Stimulated activated CD4-positive, alpha-beta T cell treated with anti-CD3 and anti-CD28 coated beads, Interleukin-1b, Interleukin-23, amount 100 ng/mL, for 1 hour (primary cell): ENCODE measurements at places on chromosomes 5 and 9.

GRCh38 chr9:133769511-133770075 is 31.4 kb upstream of the SARDH start:
- DNase-seq, result no peak

GRCh38 chr5:37603072-37603471 is 224.0 kb downstream of the WDR70 start:
- no peak for DNase-seq

DNA sequence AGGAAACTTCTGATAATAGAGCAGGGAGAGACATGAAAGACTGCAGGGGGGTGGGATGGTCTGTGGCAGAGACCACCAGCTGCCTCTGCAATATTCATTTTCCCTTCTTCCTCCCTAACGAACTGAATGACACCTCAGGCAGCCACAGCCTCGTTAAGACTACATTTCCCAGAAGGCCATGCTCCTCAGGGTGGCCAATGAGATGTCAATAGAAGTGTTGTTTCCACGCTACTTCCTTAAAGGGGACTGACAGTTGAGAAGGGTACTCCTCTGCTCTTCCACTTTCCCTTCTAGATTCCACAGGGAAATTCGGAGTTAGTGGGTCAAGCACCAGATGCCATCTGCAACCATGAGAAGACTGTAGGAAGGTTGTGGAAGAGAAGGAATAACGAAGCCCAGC is 52.0 kb upstream of the DAPK1 start:
- no peak for DNase-seq

DNA sequence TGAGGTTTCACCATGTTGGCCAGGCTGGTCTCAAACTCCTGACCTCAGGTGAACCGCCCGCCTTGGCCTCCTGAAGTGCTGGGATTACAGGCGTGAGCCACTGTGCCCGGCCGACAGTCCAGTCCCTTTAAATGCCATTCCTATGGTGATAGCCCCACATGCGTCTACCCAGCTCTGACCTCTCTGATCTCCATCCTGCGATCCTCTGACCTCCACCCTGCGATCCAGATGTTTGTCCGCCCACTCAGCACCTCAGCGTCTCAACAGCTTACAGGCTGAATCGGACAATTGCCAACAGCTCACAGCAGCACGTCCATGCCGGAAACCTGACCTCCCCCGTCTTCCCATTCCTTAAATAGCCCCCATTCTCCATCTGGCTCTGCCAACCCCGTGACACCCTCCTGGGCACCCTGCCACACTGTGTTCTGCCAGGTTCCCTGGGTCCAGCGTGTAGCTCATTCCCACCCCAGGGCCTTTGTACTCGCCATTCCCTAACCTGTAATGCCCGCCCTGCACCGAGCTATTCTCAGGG is 44.0 kb upstream of the RNU6ATAC start:
- no peak for DNase-seq

DNA sequence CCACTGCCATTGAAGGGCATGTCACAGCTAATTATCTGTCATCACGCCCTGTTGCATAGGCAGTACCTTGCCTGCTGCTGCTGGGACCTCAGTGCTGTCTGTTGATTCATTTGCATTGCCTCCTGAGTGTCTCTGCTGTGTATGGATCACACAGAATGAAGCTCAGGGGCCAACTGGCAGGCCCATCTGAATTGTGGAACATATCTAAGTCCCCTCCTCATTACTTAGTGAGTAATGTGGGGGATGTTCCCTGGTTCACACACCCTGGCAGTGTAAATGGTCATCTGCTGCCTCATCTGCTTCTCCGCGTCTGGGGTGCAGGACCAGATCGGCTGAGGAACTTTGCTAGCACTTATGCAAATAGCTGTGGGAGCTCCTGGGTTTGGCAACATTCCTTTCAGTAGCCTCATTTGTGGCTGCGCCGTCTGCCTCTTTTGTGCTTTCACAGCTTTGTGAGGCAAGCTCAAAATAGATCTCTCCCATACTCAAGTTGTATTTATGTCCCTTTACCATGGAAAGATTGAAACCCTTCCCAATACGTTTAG is 25.4 kb downstream of the TYRP1 start:
- DNase-seq, result no peak
